Islet precursor cell (in vitro differentiated cells): ENCODE measurements at places on chromosomes 4 and X.

GRCh38 chrX:24030597-24030996 lies 3.6 kb upstream of the KLHL15 start:
- no peak for DNase-seq

- peak; percentile 93 for DNase-seq
These were observed 769 bp downstream of the TCEAL1 start for GRCh38 chrX:103629318-103630170.

GRCh38 chr4:19358015-19358414 lies 893.7 kb upstream of the SLIT2 start:
- no peak for DNase-seq

DNA sequence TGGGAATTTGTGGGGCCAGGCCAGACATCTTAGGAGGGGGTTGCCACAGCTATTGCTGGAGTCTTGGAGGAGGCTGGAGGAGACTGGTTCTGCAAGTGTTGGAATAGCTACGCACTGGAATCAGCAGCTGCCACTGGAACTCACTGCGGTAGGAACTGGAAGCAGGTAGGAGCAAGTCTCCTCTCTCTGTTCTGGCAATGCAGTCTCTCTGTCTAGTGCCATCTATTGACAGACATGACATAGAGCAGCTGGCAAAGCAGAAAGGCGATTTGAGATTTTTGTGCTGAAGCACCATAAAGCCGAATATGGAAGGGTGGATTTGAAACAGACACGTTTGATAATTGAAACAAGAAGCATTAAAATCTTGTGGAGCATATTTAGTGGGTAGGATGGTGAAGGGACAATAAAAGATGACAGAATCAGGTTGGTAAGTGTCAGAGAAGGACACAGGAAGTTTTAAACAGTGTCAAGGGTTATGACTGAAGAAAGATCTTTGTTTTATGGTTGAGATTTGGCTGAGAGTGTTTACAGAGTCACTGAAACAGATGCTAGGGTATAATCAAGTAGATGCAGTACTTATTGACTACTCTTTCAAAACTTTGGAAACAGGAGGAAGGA lies 23.5 kb upstream of the SYNPO2 start:
- peak; percentile 88 for DNase-seq

DNA sequence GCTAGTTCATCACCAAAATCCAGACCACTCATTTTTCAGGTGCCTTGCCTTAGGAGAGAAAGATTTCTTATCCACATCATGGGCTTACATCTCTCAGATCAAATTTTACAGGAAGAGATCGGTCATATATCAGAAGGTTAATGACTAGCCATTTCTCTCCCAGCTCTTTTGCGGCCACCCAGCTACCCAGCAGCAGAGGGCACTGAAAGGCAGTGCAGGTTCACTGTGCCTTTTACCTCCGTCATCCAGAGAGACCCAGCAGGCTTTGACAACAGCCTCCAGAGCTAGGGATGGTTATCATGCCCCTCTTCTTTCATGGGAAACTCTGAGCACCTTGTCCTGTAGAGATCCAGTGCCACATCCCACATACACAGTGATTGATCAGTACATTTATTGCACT lies 384.8 kb downstream of the AFF2 start:
- no peak for DNase-seq

DNA sequence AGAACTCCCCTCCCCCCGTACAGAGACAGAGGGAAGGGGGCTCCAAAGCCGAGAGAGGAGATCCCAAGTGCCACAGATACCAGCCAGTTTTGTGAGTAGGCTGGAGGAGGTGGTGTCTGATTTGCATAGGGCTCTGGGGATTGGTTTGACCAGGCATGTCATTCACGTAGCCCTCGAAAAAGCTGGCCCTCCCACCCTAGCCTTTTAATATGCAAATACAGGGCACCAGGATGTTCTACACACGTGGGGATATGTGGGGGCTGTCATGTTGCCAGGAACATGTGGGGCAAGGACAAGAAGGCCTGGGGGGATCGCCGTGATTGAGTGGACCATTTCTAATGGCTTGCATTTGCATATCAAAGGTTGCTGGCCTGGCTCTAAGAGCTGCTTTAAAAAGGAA lies 272.9 kb downstream of the PPP1R2C start:
- no peak for DNase-seq

- no peak for DNase-seq
These were observed 82.4 kb downstream of the AFAP1 start for GRCh38 chr4:7857238-7857701.

DNA sequence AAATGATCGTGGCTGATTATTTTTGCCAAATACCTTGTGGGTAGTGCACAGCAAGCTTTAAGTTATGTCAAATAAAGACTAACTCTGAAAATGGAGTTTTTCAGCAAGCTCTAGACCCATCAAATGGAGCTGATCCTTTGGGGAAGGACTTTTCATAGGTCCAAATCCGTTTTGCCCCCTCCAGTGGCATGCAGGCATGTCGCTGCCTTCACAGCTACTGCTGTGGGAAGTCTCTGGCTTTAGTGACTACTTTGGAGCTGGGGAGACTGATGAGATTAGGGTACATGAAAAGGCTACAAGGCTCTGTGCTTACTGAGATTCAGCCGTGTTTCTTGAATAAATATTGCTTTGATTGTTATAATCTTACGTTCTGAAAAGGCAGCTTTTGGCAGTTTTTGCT lies 106.6 kb upstream of the HS3ST1 start:
- DNase-seq, result no peak

GRCh38 chrX:1582686-1583437 lies 8.5 kb upstream of the AKAP17A start:
- DNase-seq, result peak; percentile 55

DNA sequence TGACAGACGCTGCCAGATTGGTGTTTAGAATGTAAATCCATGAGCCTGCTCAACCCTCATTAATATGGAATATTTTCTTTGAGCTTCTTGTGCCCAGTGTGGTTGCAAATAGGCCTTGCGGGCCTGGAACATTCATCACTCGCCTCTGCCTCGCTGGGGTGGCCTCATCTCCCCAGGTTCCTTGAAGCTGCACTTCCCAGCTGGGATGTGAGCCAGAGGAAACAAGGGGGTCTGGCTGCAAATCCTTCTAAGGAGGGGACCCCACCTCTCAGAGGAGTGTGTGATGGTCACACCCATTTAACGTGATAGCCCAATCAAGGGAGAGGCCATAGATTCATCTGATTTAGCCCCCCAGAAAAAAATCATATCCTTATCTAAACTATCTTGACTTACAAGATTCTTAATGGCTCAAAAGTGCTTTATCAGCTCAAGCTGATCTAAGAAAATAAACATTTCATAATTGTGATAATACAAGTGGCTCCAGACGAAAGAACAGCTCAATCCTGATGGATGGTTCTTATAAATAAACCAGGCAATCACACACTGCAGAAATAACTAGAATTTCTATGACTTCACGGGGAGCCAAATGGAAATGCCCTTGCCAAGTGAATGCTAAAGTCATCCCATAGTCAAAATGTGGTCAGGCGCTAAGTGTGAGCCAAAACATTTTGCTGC lies 189.9 kb downstream of the PTTG2 start:
- no peak for DNase-seq

DNA sequence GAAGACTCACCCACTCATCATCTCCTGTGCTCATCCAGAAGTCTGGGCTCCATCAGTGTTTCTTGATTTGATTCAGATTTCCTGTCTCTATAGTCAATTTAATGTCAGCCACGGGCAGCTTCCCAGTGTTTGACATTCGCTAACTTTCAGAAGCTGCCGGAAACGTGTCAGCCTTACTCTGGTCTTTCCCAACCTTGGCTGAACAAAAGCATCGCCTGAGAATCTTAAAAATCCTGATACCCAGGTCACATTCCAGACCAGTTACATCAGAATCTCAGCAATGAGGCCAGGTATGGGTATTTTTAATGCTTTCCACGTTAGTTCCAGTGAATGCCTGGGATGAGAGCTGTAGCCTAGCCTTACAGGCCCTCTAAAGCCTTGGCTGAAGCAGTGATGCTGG lies 233.8 kb downstream of the FRMPD4 start:
- peak; percentile 67 for DNase-seq

GRCh38 chr4:153649572-153649991 lies 34.5 kb upstream of the TLR2 start:
- no peak for DNase-seq

DNA sequence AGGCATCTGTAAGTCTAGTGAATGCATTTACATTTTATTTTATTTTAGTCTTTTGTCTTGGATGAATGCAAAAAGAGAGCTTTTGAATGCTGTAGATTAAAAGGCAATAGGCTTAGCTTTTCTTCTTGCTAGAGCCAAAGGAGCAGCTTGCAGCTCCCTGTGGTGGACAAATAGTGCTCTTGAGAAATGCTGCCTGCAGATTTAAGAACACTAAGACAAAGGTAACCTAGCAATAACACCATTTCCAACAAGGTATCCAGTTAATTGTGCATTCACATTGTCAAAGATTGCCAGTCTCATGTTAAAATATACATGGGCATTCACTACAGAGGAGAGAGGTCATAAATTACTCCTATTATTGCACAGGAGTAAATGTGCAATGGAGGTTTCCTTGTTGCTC lies 859.2 kb upstream of the PRKX start:
- DNase-seq, result no peak

DNA sequence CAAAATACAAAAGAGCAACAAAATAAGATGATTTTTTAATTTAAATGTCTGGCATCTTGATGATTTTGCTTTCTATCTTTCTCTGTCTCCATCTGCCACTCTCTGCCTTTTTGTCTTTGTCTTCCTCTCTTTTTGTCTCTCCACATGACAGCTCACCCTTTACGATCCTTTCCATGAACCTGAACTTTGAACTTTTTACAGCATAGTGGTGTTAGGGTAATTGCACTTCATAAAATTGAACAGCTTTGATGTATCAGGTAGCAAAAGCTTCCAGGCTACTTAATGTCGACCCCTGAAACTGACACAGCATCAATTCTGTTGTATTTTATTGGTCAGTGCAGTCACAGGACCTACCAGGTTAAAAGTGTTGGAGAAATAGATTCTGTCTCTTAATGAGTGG lies 1517.0 kb downstream of the ADGRL3 start:
- no peak for DNase-seq

- DNase-seq, result no peak
These were observed 1.8 kb upstream of the FAM50A start for GRCh38 chrX:154441984-154442707.

DNA sequence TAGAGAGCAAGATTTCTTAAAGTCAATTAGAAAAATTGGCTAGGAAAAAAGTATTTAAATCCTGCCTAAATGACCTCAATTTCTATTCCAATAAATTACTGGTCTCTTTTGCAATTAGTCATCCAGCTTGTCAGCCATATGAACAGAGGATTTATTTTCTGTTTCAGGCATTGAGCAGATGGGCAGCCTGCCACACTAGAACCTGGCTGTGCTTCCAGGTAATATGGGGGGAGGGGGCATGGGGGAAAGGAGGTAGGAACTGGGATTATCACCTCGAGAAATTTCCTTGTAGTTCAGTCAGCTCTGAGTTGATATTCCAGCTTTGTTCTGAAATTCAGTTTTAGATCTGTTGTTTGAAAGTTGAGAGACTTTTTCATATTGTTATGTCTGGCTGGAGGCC lies 206.3 kb upstream of the LCORL start:
- no peak for DNase-seq

- DNase-seq, result no peak
These were observed 409.4 kb downstream of the UBE2NL start for GRCh38 chrX:144293229-144293628.

DNA sequence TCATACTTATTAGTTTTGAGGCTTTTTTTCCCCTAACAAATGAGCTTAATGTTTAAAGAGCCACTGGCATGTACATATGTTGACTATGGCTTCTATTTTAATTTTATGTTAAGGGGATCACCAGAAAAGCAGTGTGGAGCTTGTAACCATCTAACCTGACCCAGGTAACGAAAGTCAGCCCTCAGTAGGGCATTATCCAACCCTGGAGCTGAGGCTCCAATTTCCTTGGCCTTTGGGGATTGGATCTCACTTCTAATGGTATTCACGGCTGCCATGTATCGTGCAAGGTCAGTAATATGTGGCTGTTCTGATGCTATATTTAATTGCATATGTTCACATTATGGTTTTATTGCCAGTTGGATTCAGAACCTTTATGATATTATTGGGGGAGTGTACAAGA lies 75.2 kb upstream of the CCSER1 start:
- DNase-seq, result no peak

- DNase-seq, result no peak
These were observed 71.0 kb downstream of the IRF2 start for GRCh38 chr4:184403384-184403781.

DNA sequence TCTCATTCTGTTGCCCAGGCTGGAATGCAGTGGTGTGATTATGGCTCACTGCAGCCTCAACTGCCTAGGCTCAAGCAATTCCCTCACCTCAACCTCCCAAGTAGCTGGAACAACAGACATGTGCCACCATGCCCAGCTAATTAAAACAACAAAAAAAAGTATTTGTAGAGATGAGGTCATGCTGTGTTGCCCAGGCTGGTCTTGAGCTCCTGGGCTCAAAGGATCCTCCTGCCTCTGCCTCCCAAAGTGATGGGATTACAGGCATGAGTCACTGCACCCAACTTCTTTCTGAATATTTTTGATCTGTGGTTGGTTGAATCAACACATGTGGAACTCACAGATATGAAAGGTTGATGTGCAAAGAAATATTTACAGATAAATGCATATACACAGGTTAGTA lies 18.5 kb upstream of the SEPTIN11 start:
- DNase-seq, result no peak

DNA sequence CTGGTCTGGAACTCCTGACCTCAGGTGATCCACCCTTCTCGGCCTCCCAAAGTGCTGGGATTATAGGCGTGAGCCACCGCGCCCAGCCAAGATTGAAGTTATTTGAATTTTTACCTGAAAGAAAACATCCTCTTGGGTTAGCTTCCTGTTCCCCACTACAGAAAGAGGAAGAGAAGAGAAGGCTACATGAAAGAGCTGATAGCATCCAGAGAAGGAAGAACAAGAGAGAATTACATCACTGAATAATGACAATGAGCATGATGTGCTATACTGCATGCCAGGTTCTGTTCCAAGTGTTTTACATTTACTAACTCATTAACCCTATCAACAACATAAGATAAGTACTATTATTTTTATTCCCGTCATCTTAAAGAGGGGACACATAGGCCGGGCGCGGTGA lies 11.5 kb upstream of the TBC1D1 start:
- no peak for DNase-seq

- DNase-seq, result no peak
These were observed 39.3 kb downstream of the MEPE start for GRCh38 chr4:87872028-87872427.

DNA sequence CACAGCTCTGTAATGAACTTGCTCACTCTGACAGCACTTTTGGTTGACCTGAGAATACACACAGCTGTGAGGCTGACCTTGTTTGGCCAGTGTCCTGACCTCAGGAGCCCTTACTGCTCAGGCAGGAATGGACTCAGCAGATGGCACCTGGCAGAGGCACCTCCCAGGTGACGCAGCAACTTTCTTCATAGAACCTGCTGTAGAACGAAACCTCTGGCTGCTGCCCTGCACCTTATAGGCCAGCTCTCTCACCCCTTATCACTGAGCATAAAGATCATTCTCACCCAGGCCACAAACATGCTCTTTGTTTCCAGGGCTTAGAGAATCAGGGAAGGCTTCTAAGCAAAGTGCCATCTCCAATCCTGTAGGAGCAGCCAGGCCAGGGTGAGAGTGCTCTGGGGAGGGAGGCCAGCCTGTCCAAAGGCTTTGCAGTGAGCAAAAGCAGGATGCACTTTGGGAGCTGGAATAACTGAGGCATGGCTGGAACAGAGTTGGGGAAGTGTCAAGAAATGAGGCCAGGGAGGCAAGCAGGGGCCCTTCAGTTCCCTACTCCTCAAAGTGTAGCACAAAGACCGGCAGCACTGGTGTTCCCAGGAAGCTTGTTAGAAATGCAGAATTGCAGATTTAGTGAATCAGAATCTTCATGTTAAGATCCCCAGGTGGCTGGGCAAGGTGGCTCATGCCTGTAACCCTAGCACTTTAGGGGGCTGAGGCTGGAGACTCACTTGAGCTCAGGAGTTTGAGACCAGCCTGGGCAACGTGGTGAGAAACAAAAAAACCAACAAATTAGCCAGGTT lies 13.3 kb upstream of the CENPU start:
- DNase-seq, result peak; percentile 70
